ENCODE measurements at places on chromosomes 3 and 15.

DNA sequence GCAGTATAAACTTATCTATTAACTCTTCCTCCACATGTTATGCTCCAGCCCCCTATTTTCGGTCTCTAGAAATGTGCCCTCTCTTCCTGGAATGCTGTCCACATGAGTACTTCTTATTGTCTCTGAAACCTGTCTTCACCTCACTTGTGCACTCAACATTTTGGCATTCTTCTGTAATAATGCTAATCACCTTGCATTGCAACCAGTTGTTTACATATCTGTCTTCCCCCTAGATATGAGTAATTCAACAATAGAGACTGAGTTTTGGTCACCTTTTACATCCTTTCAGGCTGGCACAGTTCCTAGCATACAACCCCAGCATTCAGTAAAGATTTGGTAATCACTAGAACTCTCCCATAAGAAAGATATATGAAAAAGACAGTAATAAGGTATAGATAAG lies 17.2 kb downstream of the CCDC80 start:
- no peaks in the 10 kb centered on the region for H3K27me3 ChIP-seq
- no peaks in the 10 kb centered on the region for H3K36me3 ChIP-seq
- no peak overlapping the region for H3K27ac ChIP-seq
- no peak for DNase-seq

DNA sequence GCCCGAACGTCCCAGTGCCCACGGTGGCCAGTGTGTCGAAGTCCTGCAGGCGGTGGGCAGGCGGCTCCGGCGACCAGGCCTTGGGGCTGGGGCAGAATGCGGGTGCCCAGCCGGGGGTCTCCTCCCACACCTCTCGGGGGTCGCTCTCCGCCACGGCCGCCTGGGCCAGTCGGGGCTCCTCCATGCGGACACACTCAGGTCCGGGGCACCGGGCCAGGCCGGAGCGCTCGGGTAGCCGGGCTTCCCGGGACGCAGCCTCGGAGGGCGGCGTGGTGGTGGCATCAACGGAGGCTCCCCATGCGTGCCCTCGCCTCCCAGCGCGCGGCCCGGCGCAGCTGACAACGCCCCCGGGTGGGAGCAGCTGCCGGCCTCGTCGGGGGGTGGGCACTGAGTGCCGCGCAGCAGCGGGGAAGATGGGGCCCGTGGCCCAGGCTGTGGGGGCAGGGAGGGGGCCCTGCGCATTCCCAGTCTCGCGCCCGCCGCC lies 30.1 kb upstream of the CERS3 start:
- H3K27ac ChIP-seq: peak overlapping the region; percentile 55
- no peak for DNase-seq
- no peaks in the 10 kb centered on the region for H3K4me1 ChIP-seq
- H3K4me3 ChIP-seq: no peak overlapping the region
- no peaks in the 10 kb centered on the region for H3K36me3 ChIP-seq

GRCh38 chr3:175149675-175150074 lies 290.5 kb downstream of the NAALADL2 start:
- no peaks in the 10 kb centered on the region for H3K4me1 ChIP-seq
- no peaks in the 10 kb centered on the region for H3K27me3 ChIP-seq
- H3K4me3 ChIP-seq: no peak overlapping the region
- no peak overlapping the region for H3K27ac ChIP-seq

DNA sequence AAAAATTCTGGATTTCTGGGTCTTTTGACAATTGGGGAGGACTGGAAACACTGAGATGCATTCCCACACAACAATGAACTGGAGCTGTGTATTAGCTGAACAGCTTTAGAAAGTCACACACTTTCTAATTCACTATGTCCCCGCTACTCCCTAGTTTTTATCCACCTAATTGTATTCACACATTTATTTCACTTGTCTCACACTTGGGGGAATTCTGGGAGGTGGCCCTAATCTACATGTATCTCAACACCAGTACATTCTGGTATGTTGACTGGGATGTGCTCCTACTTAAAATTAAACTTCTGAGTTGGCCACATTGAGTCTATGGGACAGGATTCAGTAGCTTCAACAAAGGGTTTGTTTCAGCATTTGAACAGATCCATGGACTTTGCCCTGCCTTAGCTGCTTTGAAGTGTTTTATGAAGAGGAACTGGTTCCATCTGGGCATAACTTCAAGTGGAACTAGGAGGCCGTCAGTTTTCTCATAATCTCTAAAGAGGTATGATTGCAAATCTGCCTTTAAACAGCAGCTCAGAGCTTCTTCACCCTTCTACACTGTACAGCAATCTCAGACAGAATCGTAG lies 106.5 kb upstream of the CMC1 start:
- no peak overlapping the region for H3K27ac ChIP-seq
- no peak overlapping the region for H3K4me3 ChIP-seq
- DNase-seq: no peak
- H3K27me3 ChIP-seq: no peaks in the 10 kb centered on the region
- H3K36me3 ChIP-seq: no peaks in the 10 kb centered on the region

DNA sequence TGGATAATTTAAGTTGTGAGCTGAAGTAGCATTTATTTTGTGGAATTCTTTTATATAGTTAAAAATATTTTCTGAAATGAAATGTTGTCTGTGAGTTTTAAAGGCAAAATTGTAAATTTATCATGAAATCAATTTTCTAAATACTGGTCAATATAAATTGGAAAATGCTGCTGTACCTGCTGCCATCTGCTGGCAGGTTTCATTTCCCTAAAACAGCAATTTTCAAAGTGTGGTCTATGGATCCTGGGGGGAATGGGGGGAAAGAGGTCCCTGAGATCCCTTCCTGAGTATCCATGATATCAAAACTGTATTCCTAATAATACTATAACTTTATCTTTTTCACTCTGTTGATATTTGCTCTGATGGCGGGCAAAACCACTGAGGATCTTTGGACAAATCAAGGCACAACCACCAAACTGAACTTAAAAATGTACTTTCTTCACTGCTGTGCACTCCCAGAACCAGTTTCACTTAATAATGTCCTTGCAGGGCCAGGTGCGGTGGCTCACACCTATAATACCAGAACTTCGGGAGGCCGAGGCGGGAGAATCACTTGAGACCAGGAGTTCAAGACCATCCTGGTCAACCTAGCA lies 17.2 kb upstream of the CCR4 start:
- no peaks in the 10 kb centered on the region for H3K36me3 ChIP-seq
- H3K27ac ChIP-seq: no peak overlapping the region
- H3K4me1 ChIP-seq: no peaks in the 10 kb centered on the region
- no peaks in the 10 kb centered on the region for H3K27me3 ChIP-seq

DNA sequence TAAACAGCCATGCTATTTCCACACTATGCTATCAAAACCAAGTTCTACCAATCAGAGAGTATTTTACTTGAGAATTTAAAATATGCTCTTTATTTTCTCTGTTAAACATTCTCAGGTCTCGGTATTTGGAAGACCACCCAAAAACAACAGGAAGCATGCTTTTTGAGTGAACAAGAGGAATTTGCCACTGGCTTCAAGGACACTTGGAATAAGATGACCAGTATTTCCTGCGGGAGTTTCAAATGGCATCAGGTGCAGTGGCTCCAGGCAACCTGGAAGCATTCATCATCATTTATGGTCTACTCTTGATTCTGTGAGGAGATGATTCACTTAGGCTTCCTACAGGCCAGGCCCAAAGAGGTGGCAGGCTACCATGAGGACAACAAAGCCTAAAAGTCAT lies 305.7 kb upstream of the ATP11B start:
- no peaks in the 10 kb centered on the region for H3K4me1 ChIP-seq
- no peaks in the 10 kb centered on the region for H3K27me3 ChIP-seq
- DNase-seq: no peak
- H3K27ac ChIP-seq: no peak overlapping the region
- no peaks in the 10 kb centered on the region for H3K36me3 ChIP-seq
- no peak overlapping the region for H3K4me3 ChIP-seq

DNA sequence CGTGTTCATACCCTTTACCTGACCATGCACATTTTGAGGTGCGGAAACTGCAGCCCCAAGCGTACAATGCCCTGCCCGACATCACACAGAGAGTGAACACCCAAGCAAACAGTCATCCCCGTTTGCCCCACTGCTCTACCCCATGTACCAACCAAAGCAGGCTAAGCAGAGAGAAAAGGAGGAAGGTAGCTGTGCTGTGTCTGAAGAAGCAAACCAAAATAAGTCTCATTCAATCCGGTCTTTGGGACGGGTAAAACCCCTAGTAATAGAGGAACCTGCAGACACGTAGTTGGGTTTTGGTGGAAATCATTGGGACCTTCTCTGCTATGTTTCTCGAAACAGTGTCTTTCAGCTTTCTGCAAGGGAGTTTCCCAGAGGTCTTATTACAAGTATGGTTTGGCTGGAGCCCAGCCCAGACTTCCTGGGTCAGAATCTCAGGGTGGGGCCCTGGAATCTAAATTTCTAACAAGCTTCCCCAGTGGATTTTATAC lies 164.6 kb upstream of the HES1 start:
- no peak overlapping the region for H3K27ac ChIP-seq
- no peaks in the 10 kb centered on the region for H3K4me1 ChIP-seq
- no peak for DNase-seq
- no peaks in the 10 kb centered on the region for H3K27me3 ChIP-seq
- no peaks in the 10 kb centered on the region for H3K36me3 ChIP-seq
- no peak overlapping the region for H3K4me3 ChIP-seq

DNA sequence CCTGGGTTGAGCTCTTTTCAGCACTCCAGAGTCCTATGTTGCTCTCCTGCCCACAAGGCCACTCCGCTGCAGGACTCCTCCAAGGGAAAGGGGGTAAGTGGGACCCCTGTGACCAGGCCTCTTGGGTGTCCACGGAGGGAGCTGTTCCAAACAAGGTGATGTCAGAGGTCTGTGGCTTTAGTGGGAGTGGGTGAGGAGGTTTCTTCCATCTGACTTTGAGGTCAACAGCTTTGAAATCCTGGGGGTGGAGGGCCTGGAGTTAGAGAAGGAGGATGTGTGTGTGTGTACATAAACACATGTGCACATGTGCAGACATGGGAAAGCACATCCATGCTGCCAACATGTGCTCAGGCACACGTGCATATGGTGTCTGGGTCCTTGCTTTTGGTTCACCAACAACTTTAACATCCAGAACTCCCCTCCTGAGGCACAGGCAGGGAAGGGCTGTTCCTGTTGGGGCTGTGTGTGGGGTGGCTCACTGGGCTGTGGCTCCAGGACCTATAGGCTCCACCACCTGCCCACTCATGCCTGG lies 51.4 kb upstream of the TMEM115 start:
- no peak overlapping the region for H3K4me3 ChIP-seq
- H3K27ac ChIP-seq: no peak overlapping the region
- no peaks in the 10 kb centered on the region for H3K27me3 ChIP-seq
- no peaks in the 10 kb centered on the region for H3K36me3 ChIP-seq
- H3K4me1 ChIP-seq: no peaks in the 10 kb centered on the region

DNA sequence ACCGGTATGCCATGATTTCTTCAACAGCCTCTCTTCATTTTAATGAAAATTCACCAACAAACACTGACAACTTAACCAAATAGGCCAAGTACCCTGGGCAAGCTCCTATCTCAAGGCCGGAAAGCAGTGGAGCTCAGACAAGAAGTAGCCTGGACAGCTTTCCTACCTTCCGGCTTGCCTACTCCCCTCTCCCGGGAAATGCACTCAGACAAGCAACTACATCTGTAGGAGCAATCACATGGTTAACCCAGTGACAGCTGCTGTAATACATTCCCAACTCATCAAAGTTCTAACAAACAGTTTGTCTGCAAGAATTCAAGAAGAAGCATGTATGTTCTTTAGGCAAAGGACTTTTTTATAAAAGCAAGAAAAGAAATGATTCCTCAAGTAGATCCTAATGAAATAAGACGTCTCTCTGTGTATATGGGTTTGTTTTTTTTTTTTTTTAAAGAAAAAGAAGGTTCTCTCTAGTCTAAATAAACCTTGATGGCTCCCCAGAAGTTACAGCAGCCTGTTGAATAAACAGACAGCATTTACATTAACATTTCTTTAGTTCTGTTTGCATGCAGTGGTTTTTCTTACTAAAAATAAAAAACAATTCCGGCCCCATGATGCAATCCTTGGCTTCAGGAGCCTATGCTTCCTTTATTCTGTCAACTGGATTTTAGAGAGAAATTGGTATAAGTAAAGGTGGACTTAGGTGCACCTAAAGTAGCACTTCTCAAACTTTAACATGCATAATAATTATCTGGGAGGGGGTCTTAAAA lies 278.7 kb downstream of the NEK10 start:
- no peak overlapping the region for H3K4me3 ChIP-seq
- H3K27ac ChIP-seq: no peak overlapping the region
- no peaks in the 10 kb centered on the region for H3K27me3 ChIP-seq

DNA sequence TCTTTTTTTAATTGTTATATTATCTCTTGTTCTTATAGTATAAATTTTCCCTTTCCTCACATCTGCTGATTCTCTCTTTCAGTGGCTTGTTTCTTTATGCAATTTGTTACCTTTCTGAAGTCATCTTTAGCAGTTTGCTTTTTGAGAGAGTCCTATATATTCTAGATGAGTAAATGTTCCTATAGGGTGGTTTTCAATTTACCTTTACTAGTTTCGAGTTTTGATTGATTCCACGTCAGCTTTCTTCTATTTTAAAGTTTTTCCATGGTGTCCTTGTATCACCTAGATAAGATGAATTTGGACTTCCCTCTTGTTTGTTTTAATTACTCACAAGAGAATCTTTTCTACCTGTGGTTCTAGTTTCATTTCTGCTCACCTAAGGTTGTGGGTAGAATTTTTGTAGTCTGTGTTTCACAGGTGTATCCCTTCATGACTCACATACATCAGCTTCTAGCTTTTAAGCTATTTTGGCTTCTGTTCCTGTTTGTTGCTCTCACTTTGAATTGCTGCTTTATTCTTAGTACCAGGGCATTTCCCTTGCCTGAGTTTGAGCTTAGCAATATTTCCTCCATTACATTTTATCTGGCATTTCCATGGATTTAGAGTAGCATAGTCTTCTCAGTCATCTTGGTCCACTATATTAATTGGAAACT lies 6.4 kb downstream of the TEX9 start:
- no peak overlapping the region for H3K4me3 ChIP-seq
- no peaks in the 10 kb centered on the region for H3K4me1 ChIP-seq
- H3K27me3 ChIP-seq: no peaks in the 10 kb centered on the region
- H3K36me3 ChIP-seq: no peaks in the 10 kb centered on the region

- DNase-seq: no peak
- no peak overlapping the region for H3K4me3 ChIP-seq
- no peak overlapping the region for H3K27ac ChIP-seq
- H3K36me3 ChIP-seq: no peaks in the 10 kb centered on the region
Measured at GRCh38 chr3:128942161-128942952, 51.5 kb downstream of the CFAP92 start.

DNA sequence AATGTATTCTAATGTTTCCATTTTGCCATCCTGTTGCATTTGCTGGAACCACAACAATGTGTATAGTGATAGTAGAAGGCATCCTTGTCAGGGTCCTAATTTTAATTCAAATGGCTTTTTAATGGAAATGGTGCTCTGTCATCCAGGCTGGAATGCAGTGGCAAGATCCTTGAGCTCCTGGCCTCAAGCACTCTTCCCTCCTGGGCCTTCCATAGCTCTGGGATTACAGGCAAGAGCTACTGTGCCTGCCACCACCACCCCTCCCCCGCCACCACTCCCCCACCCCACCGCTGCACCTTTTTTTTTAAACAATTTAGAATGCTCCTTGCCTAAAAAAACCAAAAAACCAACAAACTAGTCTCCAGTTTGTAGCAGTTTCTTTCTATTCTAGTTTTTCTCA lies 15.2 kb upstream of the IQCF6 start:
- H3K36me3 ChIP-seq: no peaks in the 10 kb centered on the region
- DNase-seq: no peak
- peaks cover 8% of the 10 kb centered on the region for H3K27me3 ChIP-seq
- H3K27ac ChIP-seq: no peak overlapping the region

All from breast epithelium (tissue), 4 donors.